Sigmoid colon (tissue), 7 donors: ENCODE measurements at places on chromosomes 16 and 17. TPM values are rescaled to one million over a fixed set of nuclear protein-coding genes. Genes with fewer than 3 reads are reported as not detected.

GALR2 gene
- not detected for polyA plus RNA-seq

MYH3 gene
- polyA plus RNA-seq, result 0.23 TPM

ACSM2A gene
- polyA plus RNA-seq, result 0.06 TPM

CCL14 gene
- polyA plus RNA-seq, result 14.2 TPM

LONP2 gene
- 16.0 TPM for polyA plus RNA-seq

TMC8 gene
- polyA plus RNA-seq, result 1.8 TPM

CHP2 gene
- 385 TPM for polyA plus RNA-seq

KCNJ2 gene
- 2.4 TPM for polyA plus RNA-seq

MYO1C gene
- polyA plus RNA-seq, result 116 TPM

ADCY7 gene
- 1.2 TPM for polyA plus RNA-seq

TMEM106A gene
- 2.4 TPM for polyA plus RNA-seq

KREMEN2 gene
- polyA plus RNA-seq, result 1.8 TPM

PAGR1 gene
- 36.6 TPM for polyA plus RNA-seq

PTGES3L gene
- polyA plus RNA-seq, result 2.1 TPM

ANKRD11 gene
- 30.6 TPM for polyA plus RNA-seq

ESRP2 gene
- 24.0 TPM for polyA plus RNA-seq

TP53I13 gene
- polyA plus RNA-seq, result 14.4 TPM

EFNB3 gene
- polyA plus RNA-seq, result not detected

C17orf107 gene
- polyA plus RNA-seq, result 1.7 TPM

VMP1 gene
- polyA plus RNA-seq, result 132 TPM

SP2 gene
- 18.0 TPM for polyA plus RNA-seq

TAF1C gene
- polyA plus RNA-seq, result 5.4 TPM
